CD8-positive, alpha-beta T cell (primary cell): ENCODE measurements at places on chromosomes 6 and 20.

- no peak for DNase-seq
Measured at GRCh38 chr20:35166242-35166830, 5.5 kb upstream of the PROCR start.

- DNase-seq = no peak
Measured at GRCh38 chr20:6857927-6858326, 90.4 kb downstream of the BMP2 start.

DNA sequence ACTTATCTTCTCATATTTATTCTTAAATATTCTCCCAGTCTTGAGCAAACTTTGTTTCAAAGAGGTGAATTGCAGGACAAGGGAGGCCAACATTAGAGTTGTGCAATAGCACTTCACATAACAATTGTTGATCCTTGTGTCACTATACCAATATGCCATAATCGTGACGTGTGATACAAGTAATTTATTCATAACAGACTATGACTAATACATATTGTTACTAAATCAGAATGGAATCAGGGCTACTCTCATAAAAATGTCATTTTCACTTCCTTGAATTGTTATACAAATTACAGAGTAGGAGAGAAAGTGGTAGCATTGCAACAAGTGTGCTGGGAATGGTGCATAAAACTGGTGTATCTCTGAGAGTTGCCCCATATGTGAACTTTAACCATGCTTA lies 37.2 kb upstream of the PLCB1 start:
- no peak for DNase-seq

DNA sequence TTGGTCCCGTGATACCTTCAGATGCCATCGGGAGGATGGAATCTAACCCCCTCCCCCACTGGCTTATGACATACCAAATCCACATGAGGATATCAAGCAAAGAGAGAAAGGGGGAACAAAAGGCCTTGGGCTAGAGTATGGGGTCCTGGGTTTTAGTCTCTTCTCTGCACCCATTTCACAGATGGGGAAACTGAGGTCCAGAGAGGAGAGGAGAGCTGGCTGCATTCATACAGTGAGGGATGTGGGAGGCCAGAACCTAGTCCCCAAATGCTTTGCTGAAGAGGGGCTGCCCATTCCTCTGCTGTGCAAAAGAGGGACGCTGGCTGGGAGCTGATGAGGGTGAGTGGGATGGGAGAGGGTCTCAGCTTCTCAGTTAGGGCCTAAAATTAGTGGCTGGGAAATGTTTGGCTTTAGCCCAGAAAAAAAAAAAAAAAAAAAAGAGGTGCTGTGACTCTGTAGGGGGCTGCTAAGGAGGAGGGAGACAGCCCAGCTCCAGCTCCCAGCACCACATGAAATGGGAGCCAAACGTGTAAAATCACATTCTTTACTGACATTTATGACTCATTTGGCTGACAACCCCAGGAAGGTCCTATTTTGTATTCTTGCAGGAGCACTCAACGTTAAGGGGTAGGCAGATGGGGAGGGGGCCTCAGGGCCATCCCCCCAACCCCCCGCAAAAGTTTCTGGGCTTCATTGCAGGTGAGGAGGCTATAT lies 11.9 kb downstream of the XKR7 start:
- DNase-seq = no peak

DNA sequence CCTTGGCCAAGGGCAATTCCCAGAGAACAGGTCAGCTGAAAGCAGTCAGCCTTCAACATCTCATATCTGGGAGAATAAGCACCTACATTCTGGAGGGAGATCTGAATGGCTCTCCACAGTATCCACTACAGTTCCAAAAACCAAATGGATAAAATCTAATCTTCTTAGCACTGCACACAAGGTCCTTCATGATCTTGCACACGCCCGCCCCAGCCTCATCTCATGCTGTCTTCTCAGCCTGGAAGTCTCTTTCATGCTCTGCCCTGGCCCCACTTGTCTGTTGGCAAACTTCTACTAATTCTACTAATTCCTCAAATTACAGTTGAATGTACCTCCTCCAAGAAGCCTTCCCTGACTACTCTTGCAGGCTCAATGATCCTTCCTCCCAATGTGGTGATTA lies 1.8 kb upstream of the TTBK1 start:
- no peak for DNase-seq

GRCh38 chr6:50185006-50185405 lies 135.3 kb upstream of the DEFB112 start:
- no peak for DNase-seq

- DNase-seq = no peak
Measured at GRCh38 chr6:168699631-168700295, 258.8 kb downstream of the SMOC2 start.

DNA sequence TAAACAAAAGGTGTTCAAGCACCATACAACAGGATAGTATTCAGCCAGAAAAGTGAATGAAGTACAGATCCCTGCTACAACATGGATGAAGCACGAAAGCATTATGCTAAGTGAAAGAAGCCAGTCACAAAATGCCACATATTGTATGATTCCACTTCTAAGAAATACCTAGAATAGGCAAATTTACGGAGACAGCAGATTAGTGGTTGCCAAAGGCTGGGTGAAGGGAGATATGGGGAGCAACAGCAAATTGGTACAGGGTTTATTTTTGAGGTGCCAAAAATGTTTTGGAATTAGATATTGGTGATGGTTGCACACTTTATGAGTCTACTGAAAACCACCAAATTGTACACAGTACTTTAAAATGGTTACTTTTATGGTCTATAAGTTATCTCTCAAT lies 23.2 kb downstream of the MAP3K5 start:
- DNase-seq = no peak

GRCh38 chr6:11718463-11718862 lies 60.1 kb downstream of the ADTRP start:
- no peak for DNase-seq

DNA sequence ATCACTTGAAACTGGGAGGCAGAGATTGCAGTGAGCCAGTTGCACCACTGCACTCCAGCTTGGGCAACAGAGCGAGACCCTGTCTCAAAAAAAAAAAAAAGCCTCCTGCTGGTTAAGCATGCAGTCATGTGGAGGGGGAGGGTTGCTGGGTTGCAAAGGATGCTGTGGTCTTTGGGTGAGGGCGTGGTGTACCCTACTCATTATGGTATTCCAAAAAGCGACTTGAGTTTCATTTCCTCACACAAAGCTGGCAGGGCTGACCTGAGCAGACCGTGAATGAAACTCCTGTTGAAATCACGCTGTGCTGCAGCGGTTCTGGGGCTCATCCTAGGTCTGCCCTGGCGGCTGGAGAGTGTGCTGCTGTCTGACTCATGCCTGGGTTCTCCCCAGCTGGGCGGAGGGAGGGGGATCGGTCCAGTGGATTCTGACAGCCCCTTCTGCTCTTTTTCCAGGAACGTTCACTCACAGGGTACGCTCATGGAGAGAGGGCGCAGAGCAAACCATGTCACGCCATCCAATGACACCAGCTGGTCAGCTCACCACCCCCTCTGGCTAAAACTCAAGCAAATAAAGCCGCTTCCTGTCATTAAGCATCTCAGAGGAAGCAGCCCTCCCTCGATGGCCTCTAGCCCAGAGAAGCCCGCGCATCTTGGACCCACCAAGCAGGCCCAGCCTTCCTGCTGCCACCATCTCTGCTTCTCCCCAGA lies 166.2 kb downstream of the SCML4 start:
- peak; percentile 62 for DNase-seq

GRCh38 chr6:84512391-84512790 lies 252.0 kb downstream of the TBX18 start:
- no peak for DNase-seq

DNA sequence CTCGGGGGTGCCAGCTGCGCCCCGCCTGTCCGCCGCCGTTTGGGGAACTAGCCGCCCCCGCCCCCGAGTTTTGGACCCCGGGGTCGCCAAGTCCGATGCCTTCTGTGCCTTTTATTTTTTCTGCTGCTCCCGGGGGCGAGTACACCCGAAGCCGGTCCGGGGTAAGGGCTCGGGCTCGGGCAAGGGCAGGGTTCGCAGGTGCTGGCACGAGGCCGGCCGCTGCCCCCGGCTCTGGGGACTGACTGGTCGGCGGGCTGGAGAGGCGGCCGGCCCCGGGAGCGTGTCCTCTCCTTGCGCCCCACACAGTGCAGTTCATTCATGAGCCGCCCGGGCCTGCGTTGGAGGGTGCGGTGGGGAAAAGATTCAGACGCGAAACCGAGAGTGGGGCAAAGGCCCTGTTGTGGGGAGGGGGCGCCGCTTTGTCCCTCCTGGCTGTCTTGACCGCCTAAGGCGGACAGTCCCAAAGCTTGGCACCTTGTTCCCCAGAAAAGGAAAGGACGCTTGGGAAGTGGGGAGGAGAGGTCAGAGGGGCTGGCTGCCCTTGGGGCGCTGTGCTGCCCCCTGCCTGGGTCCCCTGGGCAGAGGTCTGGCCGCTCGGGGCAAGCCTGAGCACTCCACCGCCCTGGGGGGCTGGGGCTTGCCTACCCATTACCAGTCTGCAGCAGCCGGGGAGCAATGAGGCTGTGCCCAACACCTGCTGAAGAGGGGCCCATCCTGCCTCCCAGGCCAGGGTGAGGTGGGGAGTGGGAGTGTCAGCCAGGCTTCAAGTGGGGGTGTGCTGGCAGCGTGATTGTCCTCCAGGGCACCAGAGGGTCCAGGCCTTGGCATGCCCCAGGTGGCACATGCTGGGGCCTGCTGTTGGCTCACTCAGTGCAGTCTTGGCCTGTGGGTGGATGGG lies 915 bp downstream of the TMEM63B start:
- peak; percentile 28 for DNase-seq

DNA sequence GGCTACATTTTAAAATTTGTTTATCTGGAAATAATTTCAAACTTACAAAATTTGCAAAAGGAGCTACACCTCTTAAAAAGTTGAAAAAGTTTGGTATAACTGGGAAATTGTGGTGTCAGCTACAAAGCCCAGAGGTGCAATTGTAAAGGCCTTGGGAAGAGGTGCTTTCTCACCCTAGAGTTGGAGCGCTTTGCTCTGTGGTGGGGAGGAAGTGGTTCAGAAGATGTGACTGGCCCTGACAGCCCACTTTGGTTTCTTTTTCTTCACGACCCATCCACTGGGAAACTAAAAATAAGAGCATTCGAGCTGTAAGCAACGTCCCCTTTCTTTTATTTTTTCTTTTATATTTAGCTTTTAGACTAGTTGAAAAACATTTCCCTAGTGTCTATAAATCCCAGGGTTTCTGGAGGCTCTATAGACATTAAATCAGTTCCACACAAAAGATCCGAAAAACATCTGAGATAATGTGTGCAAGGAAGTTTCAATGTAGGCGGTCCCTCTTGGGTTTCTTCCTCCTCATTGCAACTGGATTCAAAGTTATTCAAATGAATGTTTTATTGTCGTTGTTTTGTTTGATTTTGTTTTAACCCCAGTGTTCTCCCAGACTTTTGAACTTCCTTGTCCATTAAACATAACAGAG lies 397.8 kb downstream of the KIF16B start:
- DNase-seq = no peak

DNA sequence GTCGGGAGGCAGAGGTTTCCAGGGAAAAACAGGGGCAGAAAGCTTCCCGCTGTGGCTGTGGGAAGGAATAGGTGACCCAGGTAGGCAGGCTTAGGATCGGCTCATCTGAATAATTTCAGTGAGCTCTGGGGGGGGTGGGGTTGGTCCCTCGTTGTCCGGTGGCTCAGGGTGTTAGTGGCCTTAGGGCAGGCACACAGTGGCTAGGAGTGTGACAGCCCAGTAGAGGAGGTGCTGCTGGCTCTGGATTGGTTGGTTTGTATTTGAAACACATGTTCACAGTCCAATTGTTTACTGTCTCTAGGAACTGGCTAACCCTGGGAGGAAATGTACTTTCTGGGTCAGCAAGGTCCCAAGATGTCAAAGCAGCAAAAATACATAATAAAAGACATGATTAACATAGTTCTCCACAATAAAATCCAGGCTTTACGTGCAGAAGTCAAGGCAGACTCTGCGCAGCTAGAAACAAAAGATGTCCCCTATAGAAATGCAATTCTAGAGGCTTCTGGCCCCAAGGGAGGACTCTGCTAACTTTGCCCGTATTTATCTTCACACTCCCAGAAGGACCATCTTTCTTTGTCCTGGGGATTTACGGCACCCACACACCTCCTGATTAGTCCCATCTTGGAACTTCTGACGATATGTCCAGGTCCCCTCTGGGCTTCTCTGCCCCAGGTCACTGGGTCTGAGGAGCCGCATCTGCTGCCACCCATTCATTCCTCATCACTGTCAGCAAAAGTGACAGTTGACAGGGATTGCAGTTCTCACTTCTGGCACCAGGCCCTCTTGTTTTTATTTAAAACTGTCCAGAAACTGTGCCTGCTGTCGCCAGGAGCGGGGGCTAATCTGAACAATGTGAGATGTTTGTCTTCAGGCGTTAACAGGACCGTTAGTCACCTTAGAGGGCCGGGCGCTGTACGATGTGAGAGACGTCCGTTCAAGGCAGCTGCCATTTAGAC lies 18.7 kb downstream of the MOCS3 start:
- no peak for DNase-seq

- no peak for DNase-seq
Measured at GRCh38 chr20:40286975-40287531, 402.0 kb downstream of the MAFB start.

GRCh38 chr6:159679091-159680077 lies 13.7 kb downstream of the SOD2 start:
- DNase-seq = no peak

DNA sequence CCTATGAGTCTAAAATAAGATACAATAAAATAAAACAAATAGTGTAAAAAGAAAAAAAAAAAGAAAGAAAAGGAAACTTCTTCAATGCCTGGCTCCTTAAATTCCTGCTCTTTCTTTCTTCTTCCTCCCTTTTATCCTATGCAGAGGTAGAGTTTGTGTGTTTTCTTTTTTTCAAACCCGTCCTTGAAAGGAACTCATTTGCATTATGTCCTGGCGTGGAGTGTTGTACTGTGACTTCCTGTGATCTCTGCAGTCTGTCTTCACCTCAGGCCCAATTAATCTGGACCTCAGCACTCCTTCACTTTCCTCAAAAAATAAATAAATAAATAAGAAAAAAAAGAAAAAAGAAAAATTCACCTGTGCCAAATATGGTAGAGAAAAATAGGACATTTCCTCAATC lies 541.9 kb upstream of the SPTLC3 start:
- no peak for DNase-seq

- no peak for DNase-seq
Measured at GRCh38 chr6:107564589-107564951, 74.7 kb downstream of the SOBP start.

GRCh38 chr20:50547964-50548363 lies 37.8 kb downstream of the PTPN1 start:
- no peak for DNase-seq

DNA sequence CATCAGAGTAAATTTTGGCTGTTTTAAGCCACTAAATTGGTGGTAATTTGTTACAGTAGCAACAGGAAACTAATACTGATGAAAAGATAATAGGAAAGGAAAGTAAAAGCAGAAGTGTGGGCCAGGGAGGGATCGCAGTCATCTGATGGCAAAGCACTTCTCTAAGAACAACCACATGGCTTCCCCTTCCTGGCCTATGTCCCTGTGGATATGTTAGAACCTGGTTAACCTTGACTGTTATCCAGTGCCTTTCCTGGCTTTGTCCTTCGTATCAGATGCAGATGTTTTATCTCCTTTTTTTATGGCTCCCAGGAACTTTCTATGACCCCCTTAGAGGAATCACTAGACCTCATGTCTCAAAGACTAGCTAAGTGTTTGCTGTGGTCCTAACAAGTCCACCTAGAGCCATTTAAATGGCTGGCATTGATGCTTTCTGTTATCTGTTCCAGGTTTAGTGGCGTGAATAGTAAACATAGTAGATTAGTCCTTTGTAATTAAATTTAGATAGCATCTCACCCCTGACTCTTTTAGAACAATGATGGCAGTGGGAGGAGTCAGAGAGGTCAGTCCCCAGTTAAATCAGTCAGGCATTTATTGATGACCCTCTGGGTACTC lies 79.2 kb upstream of the PHACTR2 start:
- no peak for DNase-seq
